ENCODE measurements at places on chromosomes 5 and 9.

DNA sequence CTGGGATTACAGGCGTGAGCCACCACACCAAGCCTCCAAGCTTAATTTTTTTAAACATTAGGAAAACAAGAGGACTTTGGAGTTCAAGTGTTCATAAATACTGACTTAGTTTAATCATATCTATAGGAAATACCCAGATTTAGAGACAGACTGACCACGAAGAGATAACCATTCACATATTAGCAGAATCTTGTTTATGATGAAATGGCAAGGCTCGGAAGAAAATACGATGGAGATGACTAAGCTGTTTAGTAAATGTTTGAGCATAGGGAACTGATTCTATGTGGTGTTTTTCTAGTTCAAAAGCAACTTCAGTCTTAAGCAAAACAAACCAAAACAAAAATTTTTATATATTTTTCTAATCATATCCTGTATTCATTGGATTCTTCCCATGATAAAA is 13.5 kb upstream of the TUSC1 start:
- peak; percentile 32 for DNase-seq

- no peak for DNase-seq
These were observed 39.5 kb downstream of the SLC22A5 start for GRCh38 chr5:132408965-132409364.

DNA sequence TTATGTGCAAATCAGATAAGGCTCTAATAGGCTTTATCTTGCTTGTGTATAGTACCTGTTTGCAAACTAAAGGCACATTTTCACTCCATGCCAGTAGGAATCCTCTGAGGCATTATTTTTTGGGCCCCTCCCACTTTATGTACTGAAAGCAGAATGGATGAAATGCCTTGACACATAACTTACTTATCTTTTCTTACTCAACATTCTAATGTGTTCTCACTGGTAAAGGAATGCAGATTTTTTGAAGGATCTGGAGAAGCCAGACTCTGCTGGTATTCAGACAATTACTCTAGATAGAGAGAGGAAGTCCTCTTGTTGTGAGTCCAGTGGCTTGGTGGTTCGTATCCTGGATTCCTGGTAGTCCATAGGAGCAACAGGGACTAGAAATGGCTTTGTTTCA is 336.7 kb downstream of the CCDC171 start:
- peak; percentile 80 for DNase-seq

DNA sequence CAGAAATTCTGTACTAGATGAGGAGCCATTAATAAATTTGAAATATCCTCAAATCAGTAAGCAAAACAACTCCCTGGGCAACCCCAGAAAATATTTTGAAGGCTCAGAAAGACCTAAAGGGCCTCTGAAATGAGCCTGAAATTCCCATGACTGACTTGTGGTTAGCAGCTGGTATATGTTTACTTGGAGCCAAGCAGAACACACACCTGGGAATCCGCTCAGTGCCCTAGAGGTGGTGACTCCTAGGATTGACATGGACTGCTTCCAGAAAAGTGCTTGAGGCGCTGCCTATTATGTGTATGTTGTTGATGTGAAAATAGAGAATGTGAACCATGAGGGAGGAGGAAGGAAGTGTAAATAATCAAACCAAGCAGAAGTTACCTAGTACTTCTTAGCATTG is 14.7 kb downstream of the RFK start:
- DNase-seq: no peak

DNA sequence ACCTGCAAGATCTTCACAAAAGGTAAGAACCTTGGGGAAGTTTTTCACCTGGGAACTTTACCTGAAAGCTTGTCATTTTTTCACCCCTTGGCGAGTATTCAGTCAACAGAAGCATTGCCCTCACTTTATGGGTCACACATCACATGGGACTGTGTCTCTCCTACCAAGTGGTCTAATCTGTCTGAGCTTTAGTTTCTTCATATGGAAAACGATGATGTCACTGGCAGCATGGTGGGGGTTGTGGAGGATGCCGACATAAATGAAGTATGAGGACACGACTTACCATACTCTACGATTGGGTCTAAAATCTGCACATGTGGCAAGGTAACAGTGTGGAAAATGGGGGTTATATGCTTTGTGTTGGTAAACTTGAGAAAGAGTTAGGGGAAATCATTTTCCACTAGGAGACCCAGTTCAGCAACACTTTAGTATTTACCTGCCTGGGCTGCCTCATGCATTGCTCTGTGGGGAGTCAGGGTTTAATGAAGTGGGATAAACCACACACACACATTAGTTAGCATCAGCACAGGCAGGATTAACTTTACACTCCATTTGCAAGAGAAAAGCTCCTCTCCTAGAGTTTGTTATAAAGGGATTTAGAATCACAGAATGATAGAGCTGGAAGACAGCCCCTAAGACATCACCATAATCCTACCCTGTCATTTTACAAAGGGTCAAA is 19.8 kb upstream of the PAX5 start:
- no peak for DNase-seq

GRCh38 chr5:38556599-38557307 is at the start of gene LIFR:
Gene LIFR (minus strand): TSS chr5:38556646. CDS start chr5:38530647, 25,999 bp downstream.
- peak; percentile 84 for DNase-seq

GRCh38 chr5:111453747-111454146 is 58.6 kb downstream of the STARD4 start:
- peak; percentile 87 for DNase-seq

- DNase-seq: no peak
These were observed at the start of gene TAL2 for GRCh38 chr9:105662184-105663104. Gene TAL2 (plus strand): TSS chr9:105662457. CDS start chr9:105662497, 40 bp downstream.

GRCh38 chr5:92505145-92505544 is 1075.9 kb downstream of the NR2F1-AS1 start:
- peak; percentile 48 for DNase-seq

DNA sequence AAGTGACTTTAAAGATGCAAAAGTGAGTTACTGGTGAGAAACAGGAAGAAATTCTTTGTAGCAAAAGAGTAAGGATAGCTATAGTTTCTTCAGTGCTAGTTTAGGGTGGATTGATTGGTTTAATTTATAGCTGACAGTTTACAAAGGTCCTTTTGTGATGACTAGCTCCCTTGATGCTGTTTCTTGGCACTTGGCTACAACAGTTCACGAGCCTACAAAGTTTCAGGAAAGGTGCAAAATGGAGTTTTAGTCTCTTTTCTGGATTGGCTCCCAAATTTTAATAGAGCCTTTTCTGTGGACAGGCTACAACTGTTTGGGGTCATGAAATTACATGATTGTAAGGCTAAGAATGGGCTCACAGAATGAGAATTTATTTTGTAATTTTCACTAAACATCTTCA is 40.9 kb upstream of the BNIP1 start:
- no peak for DNase-seq
